ENCODE measurements at places on chromosomes 11 and 22. TPM values are rescaled to one million over a fixed set of nuclear protein-coding genes. Genes with fewer than 3 reads are reported as not detected.

CABP4 gene
- 3.9 TPM for total RNA-seq

KCNQ1OT1 gene
- total RNA-seq = 2.3 TPM

SCUBE2 gene
- total RNA-seq = 0.65 TPM

CARNS1 gene
- 0.33 TPM for total RNA-seq

DUSP18 gene
- 19.3 TPM for total RNA-seq

AAMDC gene
- total RNA-seq = 24.5 TPM

CCDC81 gene
- total RNA-seq = 0.96 TPM

NAT10 gene
- 36.9 TPM for total RNA-seq

SHISAL1 gene
- under 0.01 TPM for total RNA-seq

DNAJB13 gene
- total RNA-seq = not detected

MPZL2 gene
- total RNA-seq = 25.8 TPM

TREH gene
- not detected for total RNA-seq

CDC42BPG gene
- 0.33 TPM for total RNA-seq

GPR83 gene
- total RNA-seq = not detected
